ENCODE measurements at places on chromosomes 7 and 10.
A peak's percentile ranks its signal among the peaks of the same experiment; 100 is the strongest.

DNA sequence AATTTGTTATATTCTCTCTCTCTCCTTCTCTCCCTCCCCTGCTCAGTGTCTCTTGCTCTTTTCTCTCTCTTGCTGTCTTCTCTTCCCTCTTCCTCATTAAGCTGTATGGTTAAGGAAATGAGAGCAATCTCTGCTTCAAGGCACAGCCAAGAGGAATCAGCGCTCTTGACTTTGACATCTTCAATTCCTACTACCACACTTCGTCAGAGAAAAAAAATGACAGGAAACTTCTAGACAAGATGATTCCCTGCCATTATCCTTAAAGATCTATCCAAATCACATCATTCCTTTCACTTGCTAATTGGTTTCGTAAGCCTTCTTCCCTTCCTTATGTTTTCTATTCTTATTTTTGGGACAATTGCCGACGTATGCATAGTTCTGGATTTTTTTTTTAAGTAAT, 425.0 kb downstream of the KCNMA1 start:
- no peak for DNase-seq

GRCh38 chr7:63070696-63071095, 928.0 kb upstream of the ZNF722 start:
- DNase-seq, result peak; percentile 72

DNA sequence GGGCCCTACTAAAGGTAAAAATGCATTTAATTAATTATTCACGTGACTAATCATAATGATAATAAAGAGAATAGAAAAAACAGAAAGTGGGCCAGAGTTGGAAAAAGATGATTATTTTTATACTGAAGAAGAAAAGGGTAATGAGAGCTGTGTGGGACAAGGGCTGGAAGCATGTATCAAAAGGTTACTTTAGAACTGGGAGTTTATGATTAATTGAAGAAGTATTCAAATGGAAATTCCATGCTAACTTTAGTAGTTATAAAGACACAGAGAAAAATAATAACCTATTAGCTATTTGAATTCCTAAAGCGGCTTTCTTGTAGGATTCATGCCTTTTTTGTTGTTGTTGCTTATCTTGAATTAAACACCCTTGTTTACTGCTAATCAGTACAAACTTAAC, 49.9 kb downstream of the MKX start:
- DNase-seq, result no peak

DNA sequence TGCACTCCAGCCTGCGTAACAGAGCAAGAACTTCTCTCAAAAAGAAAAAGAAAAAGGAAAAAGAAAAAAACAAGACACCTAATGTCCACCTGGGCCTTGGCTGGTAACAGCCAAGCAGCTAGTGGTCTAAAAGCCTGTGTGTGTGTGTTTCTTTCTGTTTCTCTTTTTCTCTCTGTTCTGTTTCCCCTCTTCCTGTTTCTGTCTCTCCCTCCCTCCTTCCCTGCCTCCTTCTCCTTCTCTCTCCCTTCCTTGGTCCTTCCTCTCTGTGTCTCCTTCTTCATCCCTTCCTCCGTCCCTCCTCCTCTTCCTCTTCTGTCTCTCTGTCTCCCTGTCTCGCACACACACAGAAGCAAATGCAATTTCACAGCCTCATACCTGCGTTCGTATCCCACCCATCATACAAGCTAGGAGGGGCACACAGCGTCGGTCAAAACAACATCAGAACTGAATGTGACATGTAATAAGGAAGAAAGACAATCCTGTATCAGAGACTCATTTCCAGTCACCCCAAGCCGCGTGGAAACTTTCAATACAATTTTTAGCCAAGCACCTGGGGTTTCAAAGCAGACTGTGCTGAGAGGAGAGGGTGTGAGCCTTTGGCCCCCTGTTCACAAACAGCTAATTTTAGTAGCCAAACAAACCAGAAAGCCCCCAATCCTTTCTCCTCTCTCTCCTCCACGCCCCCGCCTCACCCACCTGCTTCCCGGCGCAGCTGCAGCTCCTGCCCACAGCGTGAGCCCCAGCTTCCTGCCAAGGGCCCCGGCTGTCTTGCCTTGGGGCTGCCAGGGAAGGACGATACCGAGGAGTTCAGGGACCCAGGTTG, 50.2 kb upstream of the GNA12 start:
- no peak for DNase-seq

GRCh38 chr7:140229591-140230515, 53.1 kb upstream of the KDM7A start:
- no peak for DNase-seq

DNA sequence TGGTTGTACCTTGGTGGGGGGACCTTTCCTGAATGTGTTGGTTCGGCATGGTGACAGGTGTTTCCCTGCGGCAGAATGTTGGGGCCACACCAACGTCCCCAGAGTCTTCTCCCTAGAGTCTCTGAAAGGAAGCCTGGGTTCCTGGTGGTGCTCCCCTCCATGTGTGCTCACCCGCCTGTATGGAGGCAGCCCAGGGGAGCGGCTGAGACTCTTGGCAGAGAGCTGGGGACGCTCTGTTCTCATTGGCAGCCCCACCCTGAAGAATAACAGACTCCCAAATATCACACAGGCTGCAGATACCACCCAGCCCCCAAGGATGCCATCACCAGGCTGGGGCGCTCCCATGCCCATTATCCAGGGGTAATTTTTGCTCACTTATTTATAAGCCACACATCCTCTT, 34.8 kb downstream of the CHST12 start:
- DNase-seq, result no peak

GRCh38 chr10:15121707-15122106, 24.6 kb downstream of the RPP38 start:
- no peak for DNase-seq

DNA sequence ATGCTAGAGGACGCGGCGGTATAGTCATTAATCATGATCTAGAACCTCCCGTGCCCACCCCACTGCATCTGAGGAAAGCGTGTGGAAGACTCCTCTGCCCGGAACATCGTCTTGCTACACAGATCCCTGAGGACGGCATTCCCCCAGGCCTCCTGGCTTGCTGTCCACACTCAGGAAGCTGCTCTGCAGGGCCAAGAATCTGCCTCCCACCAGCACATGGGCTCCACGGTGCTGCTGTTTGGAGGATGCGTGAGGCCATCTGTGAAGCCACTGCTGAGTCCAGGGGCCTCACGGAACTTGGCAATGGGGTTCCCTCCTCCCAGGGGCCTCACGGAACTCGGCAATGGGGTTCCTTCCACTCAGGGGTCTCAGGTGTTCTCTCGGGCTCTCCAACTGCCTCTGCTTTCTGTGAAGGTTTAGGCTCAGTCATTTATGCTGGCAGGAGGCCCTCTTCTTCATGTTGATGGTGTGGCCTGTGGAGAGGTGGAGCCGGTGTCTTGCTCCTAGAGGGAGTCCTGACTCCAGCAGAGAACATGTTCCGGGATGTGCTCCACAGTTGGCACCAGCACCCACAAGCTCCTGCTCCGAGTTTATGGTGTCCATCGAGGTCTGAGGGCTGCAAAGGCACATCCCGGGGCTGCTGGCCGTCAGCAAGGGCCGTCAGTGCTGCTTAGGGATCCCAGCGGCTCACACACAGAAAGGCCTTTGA, 273.3 kb downstream of the DNAJB6 start:
- no peak for DNase-seq

DNA sequence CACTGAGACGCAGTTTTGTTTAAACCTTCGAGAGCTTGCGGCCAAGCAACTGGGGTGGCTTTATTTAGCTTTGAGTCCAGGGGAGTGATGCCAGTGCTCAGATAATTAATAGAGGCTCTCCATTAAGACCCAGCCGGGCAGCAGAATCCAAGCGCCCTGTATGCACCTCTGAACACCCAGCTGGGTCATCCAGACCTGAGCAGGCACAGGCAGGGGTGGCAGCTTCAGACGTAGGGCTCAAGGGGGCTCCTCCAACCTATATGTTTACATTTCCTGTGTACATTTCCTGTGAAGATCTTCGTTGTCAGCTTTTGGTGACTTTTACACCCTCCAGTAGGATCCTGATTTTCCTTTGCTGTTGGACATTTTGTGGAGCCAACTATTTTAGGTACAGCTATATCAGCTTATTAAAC, 719.5 kb downstream of the LRMDA start:
- DNase-seq, result no peak

DNA sequence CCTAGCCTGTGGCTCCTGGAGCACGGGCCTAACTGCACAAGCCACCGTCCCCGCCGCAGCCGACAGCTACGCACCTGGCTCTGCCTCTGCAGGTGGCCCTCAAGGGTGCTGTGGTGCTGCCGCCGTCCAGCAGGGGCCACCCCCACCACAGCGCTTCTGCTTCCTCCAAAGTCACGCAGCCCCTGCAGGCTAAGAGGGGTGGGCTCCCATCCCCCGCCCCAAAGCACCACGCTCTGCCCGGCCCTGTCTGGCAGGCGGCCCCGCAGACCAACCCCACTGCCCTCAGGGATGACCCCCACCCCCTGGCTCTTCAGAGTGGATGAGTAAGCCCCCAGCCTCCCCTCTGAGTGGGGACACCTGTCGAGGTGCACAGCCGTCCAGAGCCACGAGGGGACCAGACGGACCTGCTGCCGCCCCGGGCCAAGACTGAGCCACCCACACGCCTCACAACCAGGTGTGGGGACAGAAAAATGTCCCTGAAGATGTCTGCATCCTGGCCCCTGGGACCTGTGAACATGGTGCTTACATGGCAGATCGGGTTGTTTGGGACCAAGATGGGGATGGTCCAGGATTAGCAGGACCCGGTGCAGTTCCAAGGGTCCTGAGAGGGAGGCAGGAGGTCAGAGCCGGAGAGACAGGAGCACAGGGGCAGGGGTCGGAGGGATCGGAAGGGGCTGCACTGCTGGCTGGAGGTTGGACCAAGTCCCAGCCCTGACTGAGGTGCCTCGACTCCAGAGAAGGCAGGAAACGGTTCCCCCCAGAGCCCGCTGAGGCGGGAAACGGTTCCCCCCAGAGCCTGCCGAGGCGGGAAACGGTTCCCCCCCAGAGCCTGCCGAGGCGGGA, 9.0 kb upstream of the ADAP1 start:
- no peak for DNase-seq

Measured in vagina (tissue), 2 donors.